ENCODE measurements at places on chromosomes 12 and 14.

DNA sequence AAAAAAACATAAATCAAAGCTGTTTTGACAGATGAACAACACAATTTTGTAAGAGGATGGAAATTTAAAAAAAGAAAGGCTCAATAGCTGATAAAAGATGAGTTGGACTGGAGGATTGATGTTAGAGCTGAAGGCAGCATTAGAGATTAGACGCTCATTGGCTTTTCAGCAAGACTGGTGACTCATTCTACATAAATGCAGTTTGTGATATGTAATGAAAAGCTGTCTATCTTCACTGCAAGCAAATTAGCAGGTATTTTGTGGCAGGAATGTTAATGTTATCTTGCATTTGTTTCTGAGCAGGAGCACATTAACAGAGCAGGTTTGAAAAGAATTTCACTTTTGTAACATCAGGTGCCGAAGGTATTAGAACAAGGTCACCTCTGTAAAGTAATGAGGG is 442.7 kb upstream of the NOVA1 start:
- DNase-seq: no peak

DNA sequence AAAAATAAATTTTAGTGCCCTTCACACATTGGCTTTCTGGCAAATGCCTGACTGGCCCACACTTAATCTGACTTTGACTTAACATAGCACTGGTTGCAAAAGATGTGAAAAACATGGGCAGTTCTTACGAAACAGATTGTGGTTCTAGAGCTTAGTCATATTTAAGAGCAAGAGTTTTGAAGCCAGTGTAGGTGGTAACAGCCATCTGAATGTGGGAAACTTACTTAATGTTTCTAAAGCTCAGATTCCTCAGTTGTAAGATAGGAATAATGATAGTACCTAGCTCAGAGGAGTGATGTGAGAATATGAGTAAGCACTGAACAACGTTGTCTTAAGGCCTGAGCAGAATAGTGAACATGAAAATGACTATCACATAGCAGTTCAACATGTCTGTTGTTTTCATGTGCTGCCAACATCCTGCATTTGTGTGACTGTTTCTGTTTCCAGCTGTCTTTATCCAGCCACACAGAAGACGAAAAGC is 262.7 kb downstream of the SYT1 start:
- DNase-seq: no peak

DNA sequence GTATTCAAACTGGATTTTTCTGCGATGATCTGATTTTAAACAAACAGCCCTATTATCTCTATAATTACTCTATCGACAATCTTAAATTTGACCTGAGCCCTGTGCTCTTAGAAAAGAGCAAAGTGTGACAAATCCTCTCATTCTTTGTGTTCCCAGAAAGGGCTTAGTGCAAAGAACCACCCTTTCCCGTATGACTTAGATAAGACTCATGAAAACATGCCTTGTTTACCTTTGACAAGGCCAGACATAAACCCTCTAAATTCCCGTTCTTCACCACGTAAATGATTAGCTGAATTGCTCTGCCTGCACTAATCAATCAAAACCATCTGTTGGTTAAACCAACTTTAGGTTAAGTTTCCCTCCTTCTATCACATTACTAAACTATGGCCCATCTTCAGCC is 285.7 kb upstream of the SEL1L start:
- no peak for DNase-seq

GRCh38 chr12:31560516-31560915 is 30.4 kb downstream of the DENND5B start:
- no peak for DNase-seq

DNA sequence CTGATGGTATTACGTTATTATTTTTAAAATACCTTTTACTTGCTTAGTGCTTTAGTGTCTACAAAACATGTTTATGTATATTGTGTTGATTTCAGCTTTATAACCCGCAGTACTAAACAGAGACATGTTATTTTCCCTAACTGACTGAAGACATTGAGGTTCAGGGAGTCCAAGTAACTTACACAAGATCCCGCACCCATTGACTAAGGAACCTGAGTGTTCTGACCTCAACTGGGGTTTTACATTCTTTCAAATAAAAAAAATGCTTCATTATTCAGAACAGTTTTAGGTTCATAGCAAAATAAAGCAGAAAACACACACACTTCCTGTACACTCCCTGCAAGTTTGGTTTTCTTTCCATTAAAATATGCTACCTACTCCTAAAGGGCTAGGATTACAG is 60.4 kb upstream of the METAP2 start:
- DNase-seq: no peak

GRCh38 chr12:120119271-120119973 is 2.9 kb upstream of the RAB35 start:
- no peak for DNase-seq

- DNase-seq: no peak
Measured at GRCh38 chr14:42715316-42715715, 1108.6 kb downstream of the LRFN5 start.

- no peak for DNase-seq
Measured at GRCh38 chr14:80216818-80217217, 5.5 kb upstream of the DIO2 start.
